BJ (cell line): ENCODE measurements at places on chromosomes 6 and 20.

- DNase-seq = no peak
Observed at GRCh38 chr6:153215242-153215641, 84.2 kb upstream of the RGS17 start.

GRCh38 chr6:150352321-150353296, 16.2 kb upstream of the IYD start:
- DNase-seq = peak; percentile 58

- DNase-seq = no peak
Observed at GRCh38 chr6:5941188-5941587, 65.5 kb downstream of the NRN1 start.

- DNase-seq = no peak
Observed at GRCh38 chr6:166308769-166309589, 787 bp upstream of the PRR18 start.

- DNase-seq = no peak
Observed at GRCh38 chr6:27135087-27135657, 112.3 kb upstream of the PRSS16 start.

- no peak for DNase-seq
Observed at GRCh38 chr6:154476494-154476893, 34.0 kb downstream of the CNKSR3 start.

GRCh38 chr6:5279891-5280338, 18.6 kb downstream of the FARS2 start:
- no peak for DNase-seq

DNA sequence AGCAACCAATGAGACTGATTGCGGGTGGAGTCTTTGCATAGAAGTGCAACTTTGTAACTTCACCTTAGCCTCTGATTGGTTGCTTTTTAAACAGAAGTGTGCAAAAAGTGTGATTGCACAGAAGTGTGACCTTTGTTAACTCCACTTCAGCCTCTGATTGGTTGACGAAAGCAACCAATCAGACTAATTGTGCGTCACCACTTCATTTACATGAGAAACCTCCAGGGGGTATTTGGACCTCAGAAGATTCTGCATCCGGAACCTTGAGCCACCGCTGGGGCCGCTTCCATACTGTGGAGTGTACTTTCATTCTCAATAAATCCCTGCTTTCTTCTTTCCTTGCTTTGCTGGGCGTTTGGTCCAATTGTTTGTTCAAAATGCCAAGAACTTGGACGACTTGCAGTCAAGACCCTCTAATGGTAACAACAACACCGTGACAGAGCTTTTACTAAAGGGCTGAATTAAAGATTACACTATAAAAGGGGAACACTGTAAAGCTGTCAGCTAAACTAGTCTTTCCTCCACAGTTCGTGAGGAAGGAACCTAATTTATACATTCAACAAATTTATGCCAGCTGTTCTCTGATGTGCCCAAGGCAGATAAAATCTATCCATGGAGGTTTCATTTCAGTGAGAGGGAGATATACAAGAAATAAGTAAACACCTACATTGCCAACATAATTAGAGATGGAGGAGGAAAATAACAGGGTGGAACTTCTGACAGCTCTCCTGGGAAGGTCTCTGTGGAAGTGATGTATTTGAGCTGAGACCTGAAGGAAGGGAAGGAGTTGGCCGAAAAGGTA, 1.4 kb upstream of the HECA start:
- no peak for DNase-seq

GRCh38 chr6:122648726-122649125, 38.5 kb downstream of the PKIB start:
- no peak for DNase-seq
